ENCODE measurements at places on chromosomes 2 and 18.

- DNase-seq, result no peak
Observed at GRCh38 chr2:3641181-3641580, 16.8 kb upstream of the ALLC start.

- DNase-seq, result no peak
Observed at GRCh38 chr2:226483745-226484619, 315.6 kb downstream of the IRS1 start.

DNA sequence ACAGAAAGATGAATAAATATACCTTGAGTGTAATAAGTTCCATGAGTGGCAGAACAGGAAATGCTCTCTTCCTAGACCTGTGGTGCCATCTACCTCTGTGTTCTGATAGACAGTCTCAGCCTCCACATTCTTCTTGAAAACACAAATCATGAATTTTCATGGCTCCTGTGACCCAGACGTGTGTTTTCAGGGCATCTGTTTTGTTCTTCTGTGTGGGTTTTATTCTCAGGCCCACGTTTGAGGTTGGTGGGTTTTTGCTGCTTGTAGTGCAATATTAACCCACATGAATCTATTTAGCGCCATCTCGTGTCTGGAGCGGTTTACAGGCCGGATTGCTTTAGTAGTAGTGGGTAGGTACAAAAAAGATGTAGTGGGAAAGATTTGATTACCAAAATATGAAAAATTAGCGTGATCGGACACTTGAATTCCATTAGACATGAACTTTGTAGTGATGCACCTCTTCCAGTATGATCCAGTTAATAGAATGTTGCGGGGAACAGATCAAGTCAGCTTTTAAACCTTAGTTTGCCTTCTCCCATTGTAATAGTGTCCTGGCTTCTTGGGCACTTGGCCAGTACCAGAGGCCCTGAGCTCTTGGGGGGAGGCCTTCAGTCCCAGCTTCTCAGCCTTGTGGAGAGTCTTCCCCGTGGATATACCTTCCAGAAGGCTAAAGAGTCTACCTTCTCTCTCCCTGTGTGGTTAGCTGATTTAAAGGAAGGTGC, 256.5 kb downstream of the TPGS2 start:
- DNase-seq, result no peak

- DNase-seq, result no peak
Observed at GRCh38 chr2:171995586-171995985, 4.2 kb upstream of the METAP1D start.

- no peak for DNase-seq
Observed at GRCh38 chr2:133569286-133569830, 1.1 kb upstream of the NCKAP5 start.

DNA sequence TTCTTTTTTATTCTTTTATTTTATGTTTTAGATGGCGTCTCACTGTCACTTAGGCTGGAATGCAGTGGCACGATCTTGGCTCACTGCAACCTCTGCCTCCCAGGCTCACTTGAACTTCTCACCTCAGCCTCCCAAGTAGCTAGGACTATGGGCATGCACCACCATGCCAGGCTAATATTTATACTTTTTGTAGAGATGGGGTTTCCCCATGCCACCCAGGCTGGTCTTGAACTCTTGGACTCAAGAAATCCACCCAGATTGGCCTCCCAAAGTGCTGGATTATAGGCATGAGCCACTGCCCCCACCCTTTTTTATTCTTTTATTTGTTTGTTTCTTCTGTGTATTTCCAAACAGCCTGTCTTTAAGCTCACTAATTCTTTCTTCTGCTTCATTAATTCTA, 306.7 kb upstream of the THUMPD2 start:
- DNase-seq, result no peak

- no peak for DNase-seq
Observed at GRCh38 chr2:71712158-71712818, 258.9 kb downstream of the DYSF start.

- no peak for DNase-seq
Observed at GRCh38 chr2:113284476-113284875, 5.8 kb upstream of the PAX8 start.

- no peak for DNase-seq
Observed at GRCh38 chr18:67310826-67311225, 205.7 kb downstream of the DSEL start.

DNA sequence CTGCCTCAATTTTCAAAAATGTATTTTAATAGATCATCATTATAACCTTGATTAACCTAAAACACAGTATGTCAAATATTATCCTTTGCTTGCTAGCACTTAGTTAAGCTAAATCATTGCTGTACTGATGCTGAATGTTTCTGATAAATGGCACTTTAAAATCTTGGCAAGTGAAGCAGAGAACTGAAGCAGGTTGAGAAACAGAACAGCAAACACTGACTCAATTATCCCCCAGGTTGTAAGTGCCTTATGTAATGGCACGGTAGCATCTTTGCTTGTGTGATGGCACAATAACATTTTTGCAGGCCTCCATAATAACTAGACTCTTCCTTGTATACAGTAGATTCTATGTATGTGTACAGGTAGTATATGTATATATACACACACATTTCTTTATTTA, 33.8 kb downstream of the ARHGAP15 start:
- no peak for DNase-seq

- DNase-seq, result no peak
Observed at GRCh38 chr18:48590678-48591077, 51.8 kb downstream of the CTIF start.

- no peak for DNase-seq
Observed at GRCh38 chr2:127961729-127962128, 66.1 kb downstream of the SAP130 start.

DNA sequence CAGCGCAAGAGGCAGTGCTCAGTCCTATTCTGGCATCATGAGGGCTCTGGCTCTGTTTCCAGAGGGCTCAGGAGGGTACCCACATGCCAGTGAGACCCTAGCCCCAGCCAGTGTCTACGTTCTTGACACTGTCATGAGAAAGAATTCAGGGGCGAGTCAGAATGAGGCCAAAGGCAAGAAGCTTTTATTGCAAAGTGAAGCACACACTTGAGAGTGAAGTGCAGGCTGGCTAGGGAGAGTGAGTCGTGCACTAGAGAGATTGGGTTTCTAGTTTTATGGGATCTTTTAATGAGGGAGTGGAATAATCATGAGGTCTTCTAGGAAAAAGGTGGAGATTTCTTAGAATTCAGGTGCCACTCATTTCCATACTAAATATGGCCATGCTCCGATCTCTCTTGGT, 164.1 kb downstream of the DCDC2C start:
- DNase-seq, result no peak

DNA sequence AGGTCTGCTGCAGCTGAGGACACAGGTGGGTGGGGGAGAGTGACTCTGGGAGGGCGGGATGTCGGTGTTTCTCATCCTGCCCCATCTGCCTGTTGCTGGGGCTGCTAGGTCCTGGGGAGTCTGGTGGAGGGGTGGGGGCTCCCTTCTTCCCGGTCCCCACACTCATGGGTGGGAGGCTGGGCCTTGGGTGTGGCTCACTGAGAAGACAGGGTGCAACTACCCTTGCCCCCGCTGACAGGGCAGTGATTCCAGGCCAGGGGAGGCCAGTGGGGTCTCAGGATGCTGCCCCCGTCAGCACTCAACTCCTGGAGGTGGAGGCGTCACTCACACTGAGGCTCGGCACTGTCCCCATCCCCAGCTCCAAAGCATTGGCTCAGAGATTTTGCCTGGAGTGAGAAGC, 7.7 kb upstream of the NFATC1 start:
- DNase-seq, result no peak

DNA sequence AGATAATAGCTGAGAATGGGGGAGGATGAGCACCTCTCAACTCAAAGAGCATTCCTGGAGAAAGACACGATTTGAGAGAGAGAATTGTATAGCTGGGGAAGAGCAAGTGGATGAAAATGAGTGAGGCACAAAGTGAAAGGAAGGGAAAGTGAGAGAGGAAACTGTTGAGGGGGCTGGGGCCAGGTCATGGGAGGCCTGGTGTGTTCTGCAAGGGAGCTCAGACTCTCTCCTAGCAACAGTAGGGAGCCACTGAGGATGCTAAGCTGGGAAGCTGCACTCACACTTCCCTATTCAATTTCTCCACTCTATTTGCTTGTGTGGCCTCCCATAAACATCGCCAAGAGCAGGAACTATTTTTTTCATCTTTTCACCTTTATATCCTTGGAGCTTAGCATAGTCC, 14.8 kb downstream of the EVA1A start:
- DNase-seq, result no peak

DNA sequence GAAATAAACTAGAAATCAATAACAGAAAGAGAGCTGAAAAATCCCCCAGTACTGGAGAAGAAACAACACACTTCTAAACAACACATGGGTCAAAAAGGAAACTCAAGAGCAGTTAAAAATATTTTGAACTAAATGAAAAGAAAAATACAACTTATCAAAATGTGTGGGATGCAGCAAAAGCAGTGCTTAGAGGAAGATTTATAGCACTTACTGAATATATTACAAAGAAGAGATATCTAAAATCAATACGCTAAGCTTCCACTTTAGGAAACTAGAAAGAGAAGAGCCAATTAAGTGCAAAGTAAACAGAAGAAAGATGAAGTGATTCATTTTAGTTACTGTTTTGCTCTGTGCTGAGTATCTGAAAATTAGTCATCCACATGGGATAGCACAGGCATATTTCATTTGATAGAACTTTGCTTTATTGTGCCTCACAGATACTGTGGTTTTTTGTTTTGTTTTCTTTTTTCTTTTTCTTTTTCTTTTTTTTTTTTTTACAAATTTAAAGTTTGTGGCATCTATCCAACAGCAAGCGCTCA, 17.0 kb downstream of the TGFA start:
- DNase-seq, result no peak

- no peak for DNase-seq
Observed at GRCh38 chr2:206701952-206702605, 16.1 kb downstream of the DYTN start.

- DNase-seq, result no peak
Observed at GRCh38 chr2:26495705-26496297, 17.9 kb upstream of the OTOF start.

GRCh38 chr2:100767224-100767653, 52.7 kb upstream of the NPAS2 start:
- DNase-seq, result no peak

DNA sequence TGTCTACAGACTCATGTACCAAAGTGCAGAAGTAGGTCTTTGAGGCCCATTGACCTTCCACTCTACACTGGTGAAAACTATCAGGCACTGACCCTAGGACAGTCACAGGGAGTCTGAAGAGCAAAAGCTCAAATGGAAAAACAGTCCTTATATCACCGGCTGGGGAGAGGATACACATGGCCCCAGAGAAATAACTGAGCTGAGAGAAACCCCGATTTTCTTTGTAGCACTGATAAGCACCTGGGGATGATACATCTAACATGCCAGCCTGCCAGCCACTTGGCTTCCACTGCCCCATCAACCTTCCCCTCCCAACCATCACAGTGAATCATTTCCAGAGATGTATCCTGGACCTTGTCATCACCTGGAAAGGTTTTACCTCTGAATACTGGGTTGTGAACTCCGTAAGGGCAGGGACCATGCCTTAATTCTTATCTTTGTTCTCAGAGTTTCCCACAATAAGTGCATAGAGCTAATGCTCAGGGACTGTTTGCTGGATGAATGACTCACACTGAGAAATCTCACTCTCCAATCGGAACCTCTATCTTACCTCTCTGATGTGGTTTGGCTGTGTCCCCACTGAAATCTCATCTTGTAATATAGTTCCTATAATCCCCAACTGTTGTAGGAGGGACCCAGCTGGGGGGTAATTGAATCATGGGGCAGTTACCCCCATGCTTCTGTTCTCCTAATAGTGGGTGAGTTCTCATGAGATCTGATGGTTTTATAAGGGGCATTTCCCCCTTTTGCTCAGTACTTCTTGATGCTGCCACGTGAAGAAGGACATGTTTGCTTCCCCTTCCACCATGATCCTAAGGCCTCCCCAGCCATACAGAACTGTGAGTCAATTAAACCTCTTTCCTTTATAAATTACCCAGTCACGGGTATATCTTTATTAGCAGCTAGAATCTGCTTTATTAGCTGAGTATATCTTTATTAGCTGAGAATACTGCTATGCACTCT, 37.1 kb downstream of the EVA1A start:
- no peak for DNase-seq

GRCh38 chr2:144914622-144915318, 394.9 kb upstream of the ZEB2 start:
- DNase-seq, result no peak

GRCh38 chr18:57970356-57971095, 73.5 kb upstream of the NEDD4L start:
- DNase-seq, result no peak

GRCh38 chr2:235709124-235709813, 215.4 kb downstream of the AGAP1 start:
- no peak for DNase-seq

DNA sequence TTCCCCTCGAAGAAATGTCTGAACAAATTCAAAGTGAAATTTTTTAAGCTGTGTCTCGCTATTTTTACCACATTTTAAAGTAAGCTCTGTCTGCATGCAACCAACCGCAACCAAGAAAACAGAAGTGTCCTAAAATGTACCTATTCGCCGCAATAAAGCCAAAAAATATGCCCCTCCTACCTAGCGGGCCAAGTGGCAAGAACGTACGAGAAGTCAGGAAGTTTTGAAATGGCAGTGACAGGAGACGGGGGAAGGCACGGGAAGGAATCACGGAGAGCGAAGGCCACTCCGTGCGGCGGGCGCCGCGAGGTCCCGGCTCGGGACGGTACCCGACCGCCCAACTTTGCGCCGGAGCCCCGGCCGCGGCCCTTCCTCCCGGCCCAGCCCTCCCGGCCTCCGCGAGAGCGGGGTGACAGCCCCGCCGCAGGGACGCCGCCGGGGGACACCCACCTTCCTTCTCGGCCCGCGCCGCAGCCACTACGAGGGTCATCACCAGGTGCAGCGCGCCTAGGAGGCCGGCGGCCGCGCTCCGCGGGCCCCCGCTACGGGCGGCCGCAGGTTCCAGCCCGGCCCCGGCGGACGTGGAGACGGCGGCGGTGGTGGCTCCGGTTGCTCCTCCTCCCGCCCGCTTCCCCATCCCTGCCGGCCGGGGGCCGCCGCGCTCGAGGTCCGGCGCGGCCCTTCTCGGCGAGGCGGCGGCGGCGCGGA, 568 bp downstream of the TMEM131 start:
- DNase-seq, result peak; percentile 46

GRCh38 chr2:64273524-64274398, 129.5 kb upstream of the PELI1 start:
- DNase-seq, result no peak

- DNase-seq, result no peak
Observed at GRCh38 chr2:167575276-167575675, 672.1 kb downstream of the STK39 start.

- DNase-seq, result no peak
Observed at GRCh38 chr2:176960736-176961520, 251.7 kb upstream of the HNRNPA3 start.

Data from stimulated activated CD4-positive, alpha-beta T cell treated with anti-CD3 and anti-CD28 coated beads, Interleukin-4, amount 100 ng/mL, for 24 hours (primary cell).